Muscle of arm (tissue), 14 donors: ENCODE measurements at places on chromosomes 4 and X.

DNA sequence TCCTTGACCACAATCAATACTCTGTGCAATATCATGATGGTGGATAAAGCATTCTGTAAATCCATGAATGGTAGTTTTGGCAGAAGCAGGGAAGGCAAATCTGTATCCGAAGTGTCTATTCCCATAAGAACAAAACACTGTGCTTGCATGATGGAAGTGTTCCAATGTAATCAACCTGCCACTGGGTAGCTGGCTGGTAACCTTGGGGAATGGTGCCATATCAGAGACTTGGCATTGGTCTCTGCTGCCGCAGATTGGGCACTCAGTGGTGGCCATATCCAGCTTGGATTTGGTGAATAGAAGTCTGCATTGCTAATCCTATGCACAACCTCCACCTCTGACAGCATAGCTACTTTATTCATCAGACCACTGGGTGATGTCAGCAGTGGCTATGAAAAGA lies 114.3 kb upstream of the EMCN start:
- DNase-seq = no peak

GRCh38 chr4:70640192-70640591 lies 11.6 kb downstream of the ENAM start:
- DNase-seq = no peak

DNA sequence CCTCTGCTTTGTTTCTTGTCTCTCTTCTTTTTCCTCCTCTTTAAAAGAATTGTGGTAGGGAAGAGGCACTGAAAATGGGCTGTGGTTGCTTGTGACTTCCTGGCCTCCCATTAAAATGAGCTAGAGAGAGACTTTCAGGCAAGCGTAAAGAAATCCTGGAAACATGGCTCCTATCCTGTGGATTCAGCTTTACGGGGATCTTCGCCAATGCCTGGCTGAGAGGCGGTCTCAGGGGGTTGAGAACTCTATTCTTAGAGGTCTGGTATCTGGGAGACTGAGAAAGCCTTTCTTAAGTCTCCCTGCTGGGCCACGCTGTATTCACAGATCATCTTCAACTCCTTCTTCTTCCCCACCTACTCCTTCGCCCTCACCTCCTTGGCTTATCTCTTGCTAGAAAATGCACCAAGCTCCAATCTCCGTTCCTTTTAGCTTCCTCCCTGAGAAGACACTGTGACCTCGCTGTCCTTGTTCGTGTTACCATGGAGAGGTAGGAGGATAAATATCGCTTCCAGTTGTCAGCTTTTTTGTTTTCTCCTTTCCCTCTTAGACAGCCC lies 542 bp upstream of the KLF8 start:
- DNase-seq = peak; percentile 12

DNA sequence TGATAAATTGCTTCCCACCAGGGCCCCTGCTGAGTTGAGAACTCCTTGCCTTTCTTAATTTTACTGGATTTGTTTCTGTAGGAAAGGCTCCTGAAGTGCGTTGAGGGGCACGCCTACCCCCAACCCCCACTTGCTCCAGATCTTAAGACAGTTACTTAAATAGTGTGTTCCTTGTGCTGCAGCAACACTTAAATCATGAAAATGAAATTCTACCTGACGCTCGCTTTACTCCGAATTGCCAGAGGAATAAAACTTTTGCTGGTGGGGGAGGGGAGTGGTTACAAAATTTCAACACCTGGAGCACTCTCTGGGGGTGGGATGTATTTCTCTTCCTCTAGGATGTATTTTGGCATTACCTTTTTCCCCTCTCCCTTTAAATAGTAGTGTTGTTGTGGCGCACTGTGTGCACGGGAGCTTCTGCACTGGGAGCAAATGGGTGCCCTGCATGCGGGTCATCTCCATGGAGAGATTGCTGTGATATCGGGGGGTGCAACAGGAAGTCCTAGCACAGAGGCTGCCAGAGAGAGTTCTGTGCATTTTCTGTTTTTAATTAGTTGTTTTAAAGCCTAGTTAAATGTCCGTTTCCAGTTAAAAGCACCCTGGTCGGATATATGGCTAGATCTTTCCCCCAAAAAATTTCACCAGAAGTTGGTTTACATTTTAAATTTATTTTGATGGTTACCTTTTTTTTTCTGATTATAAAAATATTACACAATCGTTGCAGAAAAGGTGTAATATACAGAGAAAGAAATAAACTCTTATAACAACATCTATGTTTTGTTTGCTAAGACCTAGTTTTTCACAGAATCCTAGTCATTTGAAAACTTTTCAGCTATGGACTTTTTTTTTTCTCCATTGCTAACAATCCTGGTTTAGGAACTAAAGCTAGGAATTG lies 207.7 kb downstream of the SOWAHB start:
- peak; percentile 38 for DNase-seq

DNA sequence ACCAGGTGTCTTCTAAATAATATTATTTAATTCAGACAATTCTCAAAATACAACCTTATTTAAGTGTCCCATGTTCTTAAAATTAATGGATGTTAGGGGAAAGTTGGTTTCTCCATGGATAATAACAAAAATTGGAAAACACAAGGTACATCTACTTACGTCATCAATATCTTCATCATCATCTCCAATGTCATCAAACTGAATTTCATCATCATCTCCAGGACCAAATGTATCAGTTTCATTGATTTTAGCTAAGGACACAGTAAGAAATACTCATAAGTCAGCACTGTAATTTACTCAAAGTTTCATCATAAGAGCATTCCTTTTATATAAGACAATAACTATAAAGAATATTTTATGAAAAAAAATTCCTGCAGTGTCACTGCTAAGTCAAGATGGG lies 11.3 kb downstream of the EIF1AX start:
- no peak for DNase-seq

DNA sequence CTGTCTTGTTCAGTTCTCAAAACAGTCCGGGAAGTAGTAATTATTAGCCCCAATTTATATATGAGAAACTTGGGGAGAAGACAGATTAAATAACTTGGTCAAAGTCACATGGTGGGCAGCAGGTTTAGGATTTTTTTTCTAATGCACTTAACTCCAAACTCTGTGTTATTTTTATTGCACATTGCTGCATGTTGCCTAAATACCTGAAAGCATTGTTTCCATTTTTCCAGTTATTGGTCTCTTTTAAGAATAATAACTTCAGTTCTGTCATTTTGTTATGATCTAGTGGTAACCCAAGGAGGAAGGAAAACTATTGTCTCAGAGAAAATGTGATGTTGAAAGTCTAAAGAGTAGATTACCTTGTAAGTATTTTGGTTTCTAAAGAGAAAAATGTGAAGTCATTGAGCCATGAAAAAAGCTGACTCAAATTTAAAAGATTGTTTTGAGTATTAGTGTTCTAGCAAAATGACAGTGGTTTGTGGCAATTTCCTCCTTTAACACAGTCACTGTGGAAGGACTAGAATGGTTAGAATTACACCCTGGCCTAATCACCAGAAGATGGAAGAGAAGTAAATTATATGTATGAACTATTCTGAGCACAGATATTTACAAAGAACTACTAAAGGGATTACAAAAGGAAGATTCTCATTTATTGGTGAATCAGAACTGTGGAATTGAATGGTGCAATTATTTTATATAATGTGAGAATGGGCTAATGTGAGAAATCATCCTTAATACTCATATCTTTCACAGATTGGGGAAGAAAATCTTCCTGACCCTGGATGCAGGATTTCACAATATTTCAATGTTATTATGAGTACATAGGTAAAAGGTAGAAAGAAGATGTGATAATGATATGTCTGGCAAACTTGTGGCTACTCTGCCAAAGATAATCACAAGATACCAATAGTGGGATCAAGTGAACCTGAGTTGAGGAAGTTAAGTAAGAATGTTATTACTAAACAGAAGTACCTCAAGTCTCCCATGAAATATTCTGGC lies 21.7 kb upstream of the CXCL8 start:
- no peak for DNase-seq

GRCh38 chrX:131081772-131082740 lies 23.9 kb downstream of the ARHGAP36 start:
- DNase-seq = no peak

DNA sequence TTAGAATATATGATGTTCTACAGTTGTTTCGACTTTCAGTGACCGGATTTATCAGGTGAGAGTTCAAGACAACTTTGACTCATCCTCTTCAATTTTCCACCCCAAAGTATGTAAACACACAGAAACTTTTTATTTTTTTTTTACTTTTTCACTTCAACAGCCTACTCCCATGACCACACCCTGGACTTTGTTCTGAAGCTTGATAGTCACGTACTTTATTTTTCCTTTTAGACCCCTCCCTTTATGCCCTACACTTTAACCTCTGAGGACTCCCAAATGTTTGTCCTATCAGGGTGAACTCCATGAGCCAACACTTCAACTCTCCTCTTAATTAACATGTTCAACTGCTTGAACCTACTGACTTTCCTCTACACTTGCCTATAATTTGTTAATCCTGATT lies 2.5 kb upstream of the DDX60 start:
- DNase-seq = no peak

DNA sequence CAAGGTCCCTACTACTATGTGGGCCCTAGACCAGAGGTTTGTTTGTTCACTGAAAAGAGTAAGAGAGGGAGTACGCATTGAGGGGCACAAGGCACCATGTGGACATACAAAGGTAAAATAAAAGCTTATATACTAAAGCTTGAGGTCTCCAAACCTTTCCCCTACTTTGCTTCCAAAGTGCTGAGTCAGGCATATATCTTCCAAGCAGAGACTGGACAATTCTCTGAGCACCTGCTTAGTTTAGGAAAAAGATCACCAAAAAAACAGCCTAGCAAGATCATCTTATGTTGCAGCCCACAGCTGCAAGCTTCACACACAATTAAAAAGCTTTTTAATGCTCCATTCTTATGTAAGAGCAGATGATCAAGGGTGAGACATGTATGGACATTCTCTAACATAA lies 119.5 kb downstream of the WDFY3 start:
- no peak for DNase-seq

DNA sequence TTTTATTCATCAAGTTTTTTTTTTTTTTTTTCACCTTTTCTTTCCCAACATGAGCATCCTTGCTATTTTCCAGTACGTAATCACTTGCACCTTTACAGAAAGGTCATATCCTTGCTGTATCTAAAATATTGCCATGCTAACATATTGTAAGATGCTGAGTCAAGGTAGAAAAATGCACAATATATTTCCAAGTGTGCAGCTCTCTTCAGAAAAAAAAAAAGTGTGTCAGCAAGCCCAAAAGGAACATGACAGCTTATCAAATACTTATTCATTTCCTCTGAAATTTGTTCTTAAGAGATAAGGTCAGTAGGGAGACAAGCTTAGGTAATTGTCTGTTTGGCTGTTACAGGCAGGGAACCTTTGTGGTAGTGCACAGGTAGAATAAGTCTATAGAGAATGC lies 27.0 kb downstream of the SH2D1A start:
- DNase-seq = no peak

DNA sequence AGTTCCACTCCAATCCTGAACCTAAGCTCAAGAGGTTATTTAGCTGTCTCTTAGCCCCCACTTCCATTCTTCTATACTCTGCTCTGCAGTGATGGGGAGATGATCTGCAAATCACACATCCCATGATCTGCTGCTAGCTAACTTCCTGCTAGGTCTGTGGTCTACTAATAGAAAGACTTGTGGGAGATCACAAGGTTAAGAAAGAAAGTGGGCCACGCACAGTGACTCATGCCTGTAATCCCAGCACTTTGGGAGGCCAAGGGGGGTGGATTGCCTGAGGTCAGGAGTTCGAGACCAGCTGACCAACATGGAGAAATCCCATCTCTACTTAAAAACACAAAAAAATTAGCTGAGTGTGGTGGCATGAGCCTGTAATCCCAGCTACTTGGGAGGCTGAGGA lies 471.1 kb upstream of the NWD2 start:
- DNase-seq = no peak

DNA sequence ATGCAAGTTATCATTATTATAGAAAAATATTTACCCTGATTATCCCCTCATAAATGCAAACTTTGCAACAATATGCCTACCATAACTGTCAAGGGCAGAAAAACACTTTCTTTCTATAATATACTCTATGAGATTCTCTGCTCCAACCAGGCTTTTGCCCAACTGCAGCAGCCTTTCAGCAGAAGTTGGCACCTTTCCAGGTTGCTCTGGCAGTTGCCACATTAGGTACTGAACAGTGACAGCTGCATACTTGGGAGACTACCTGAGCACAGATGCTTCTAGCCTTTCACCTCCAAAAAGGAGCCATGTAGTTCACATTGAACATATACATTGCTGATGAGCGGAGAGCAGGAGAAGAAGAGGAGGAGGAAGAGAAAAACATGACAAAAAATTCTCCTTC lies 69.5 kb upstream of the BRWD3 start:
- DNase-seq = no peak

DNA sequence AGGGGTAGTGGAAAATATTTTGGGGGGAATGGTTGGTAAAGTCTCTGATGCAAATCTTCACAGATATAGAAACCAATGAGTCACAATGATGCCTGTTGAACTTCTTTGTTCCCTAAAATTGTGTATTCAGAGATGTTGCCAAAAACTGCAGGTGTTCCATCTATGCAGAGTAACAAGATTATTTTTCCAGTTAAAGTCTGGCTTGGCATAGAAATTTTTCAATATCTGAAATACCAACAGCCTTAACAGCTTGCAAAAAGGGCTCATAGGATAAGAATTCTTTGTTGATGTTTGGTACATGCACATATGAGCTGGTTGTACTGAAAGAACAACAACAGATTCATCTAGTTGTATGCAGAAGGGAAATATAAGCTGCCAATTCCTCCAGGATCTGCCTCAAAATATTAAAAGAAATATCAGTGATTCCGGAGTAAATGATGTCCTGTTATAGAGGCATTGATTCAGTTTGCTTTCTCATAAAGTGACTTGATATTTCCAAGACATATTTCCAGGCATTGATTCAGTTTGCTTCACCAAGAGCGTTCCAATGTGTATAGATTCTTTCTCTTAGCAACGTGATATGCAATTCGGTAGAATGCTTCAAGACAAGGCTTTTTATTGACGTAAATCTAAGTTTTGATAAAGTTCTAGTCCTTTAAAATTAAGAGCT lies 564.4 kb downstream of the TMA16 start:
- DNase-seq = peak; percentile 15

DNA sequence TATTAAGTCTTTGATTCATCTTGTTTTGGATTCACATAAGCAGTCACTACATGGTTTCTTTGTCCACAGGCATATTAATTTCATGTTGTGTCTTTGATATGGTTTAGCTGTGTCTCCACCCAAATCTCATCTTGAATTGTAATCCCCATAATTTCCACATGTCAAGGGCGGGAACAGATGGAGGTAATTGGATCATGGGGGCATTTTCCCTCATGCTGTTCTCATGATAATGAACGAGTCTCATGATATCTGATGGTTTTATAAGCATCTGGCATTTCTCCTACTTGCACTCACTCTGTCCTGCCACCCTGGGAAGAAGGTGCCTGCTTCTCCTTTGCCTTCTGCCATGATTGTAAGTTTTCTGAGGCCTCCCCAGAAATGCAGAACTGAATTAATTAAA lies 1811.2 kb upstream of the PCDH10 start:
- DNase-seq = no peak

- DNase-seq = no peak
Measured at GRCh38 chrX:70208479-70208878, 26.0 kb upstream of the AWAT1 start.

- DNase-seq = no peak
Measured at GRCh38 chr4:126937846-126938422, 694.8 kb upstream of the INTU start.

GRCh38 chr4:158444621-158445020 lies 77.1 kb upstream of the RXFP1 start:
- no peak for DNase-seq
